ENCODE measurements at places on chromosomes 7 and 10.

GRCh38 chr7:69403169-69403568 lies 195.1 kb upstream of the AUTS2 start:
- DNase-seq, result no peak

DNA sequence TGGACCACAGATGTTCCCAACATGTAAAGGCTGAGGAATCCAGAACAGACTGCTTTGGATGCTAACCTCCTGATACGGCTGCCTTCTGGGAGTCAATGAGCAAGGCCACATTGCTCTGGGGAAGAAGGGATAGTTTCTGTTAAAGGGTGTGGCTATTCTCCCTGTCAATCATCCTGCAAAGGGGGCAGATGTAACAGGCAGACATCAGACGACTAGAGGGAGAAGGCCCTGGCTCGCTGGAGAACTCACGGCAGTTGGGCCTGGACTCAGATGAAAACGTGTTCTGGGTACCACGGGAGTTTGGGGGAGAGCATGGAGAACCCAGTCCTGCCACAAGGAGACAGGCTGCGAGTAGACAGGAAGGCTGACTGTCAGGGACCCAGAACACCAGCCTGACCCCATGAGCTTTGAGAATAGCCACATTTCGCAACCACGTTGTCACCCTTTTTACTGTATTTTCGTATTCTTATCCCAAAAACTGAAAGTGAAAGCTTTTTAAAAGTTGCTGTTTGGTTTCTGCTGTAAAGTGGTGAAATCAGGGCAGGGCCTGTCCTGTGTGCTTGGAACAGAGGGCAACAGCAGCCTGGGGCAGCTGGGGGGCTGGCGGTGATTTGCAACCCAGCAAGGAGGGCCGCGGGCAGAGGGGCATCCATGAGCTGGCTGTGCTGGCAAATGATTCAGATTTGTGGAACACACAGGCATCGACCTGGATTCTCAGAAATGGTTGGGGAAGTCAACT lies 95.3 kb downstream of the MYOF start:
- peak; percentile 1 for DNase-seq

- DNase-seq, result no peak
Measured at GRCh38 chr10:14625765-14626525, 148.8 kb downstream of the FAM107B start.

DNA sequence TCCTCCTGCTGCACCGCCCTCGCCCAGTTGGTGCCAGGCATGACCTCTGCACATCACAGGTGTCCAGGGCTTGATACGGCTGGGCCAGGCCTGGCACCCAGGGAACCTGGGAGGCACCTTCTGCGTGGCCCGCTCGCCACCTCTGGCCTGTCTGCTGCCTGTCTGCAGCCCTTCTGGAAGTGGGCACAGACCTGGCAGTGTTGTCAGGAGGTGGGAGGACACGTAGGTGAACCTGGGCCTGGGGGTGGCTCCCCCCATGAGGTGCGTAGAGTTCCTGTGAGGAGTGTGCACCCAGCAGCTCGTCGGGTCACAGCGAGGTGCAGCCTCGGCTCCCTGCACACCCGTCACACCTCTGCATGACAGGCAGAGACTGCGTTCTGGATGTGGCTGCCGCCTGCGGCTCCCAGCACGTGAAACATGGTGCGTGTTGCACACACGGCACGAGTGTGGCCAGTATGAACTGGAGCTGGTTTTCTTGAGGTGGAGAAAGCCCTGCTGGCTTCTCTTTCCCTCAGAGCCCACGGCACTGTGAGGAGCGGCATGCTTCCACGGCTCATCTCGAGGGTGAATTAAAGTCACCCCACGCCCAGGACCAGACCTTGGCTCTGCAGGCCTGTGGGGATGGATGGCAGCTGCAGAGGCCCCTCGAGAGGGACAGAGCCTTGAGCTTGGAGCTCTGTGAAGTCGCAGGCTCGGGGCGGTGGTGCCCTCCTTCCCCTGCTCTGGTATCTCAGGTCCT lies 24.8 kb downstream of the INPP5A start:
- DNase-seq, result no peak

Measured in SIG-M5 (cell line).